Stimulated activated naive CD4-positive, alpha-beta T cell treated with Interleukin-2 at 50 U/mL for 16 hours (primary cell): ENCODE measurements at places on chromosomes 7 and 10.
A peak's percentile ranks its signal among the peaks of the same experiment; 100 is the strongest.

- no peak for DNase-seq
Observed at GRCh38 chr7:146346096-146346495, 229.5 kb downstream of the CNTNAP2 start.

DNA sequence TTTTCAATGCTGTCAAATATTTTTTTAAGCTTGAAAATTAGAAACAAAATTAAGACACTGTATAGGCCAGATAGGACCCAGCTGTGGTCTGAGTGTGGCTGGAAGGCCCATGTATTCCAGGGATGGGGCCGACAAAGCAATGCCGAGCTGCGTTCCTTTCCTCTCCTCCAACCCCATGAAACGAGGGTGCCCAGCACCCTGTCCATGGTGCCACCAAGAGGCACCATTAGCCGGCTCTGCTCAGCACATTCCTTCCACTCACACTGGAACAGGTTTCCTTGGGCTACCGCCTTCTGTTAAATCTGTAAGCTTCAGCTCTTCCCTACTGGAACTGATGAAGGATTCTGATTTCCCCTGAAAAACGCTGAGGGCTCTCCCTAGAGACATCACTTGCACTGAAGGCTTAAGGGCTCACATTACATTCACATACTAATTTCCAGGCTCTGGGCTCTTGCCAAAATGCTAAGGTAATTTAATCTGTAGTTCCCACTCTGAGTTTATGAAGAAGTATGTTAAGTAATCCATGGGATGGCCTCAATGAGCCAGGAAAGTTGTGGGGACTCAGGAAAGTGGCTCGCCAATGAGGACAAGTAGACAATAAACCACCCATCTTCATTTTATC, 73.7 kb upstream of the CAMK2B start:
- DNase-seq = no peak

- no peak for DNase-seq
Observed at GRCh38 chr10:28410420-28411135, 107.7 kb upstream of the MPP7 start.

GRCh38 chr10:75477680-75478079, 46.3 kb downstream of the LRMDA start:
- DNase-seq = no peak

DNA sequence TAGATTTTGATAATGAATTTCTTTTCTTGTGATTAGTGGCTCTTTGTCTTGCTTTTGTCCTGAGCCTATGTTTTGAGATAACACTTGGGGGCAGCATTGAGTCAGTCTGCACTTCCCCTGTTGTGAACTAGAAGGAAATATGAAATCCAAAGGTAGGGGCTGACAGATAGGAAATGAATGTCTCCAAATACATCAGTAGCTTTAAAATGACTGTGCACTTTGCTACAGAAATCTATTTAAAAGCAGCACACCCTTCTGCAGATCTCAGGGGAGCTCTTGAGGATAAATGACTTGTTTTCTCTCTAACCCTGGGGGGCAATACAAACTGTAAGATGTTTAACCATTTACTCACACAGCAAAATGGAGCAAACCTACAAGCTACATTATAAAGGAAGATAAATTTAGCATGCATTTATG, 176.0 kb upstream of the MYO3A start:
- no peak for DNase-seq

DNA sequence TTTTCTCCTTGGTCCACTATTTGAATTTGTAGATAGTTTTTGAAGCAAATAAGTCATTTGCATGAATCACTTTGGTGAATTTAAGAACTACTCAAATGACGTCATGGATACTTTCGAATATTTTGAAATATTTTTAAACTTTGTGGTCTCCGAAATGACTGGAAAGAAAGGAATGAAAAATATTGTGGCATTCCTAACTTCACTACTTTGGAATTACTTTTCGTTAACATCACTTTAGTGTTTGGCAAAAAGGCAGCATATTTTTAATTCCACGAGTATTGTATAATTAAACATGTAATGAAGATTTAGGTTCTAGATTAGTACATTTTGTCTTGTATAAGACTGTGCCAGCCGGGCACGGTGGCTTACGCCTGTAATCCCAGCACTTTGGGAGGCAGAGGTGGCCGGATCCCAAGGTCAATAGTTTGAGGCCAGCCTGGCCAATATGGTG, 35.3 kb upstream of the ZRANB1 start:
- DNase-seq = no peak

DNA sequence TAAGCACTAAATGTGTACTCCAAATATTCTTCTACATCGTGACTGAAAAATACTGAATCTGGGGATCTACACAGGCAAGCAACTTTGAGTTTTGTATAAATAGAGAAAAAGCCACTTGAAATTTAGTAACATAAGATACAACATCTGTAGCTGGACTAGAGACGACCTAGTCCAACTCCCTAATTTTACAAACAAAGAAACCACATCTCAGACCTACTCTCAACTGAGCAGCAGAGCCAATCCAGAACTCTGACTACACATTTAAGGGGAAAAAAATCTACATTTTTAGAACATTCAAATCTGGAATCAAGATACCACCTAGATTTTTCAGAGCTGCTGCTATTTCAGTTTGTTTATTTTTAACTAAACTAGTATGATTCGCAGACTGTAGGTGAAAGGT, 88.9 kb downstream of the CABCOCO1 start:
- DNase-seq = no peak

DNA sequence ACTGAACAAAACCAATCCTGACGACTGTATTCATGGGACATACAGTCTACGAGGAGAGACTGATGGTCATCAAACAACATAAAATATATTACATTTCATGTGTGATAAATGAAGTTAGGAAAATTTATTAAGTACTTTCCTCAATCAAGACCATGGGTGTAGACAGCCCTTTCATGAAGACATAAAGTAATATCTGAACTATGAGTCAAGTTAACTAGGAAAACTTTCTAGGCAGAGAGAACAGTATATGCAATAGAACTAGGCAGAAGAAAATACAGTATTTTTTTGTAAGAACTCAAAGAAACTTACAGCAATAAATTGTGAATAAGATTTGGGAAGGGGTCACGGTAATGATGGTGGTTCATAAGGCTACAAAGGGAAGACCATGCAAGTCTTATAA, 112.8 kb downstream of the JMJD1C start:
- DNase-seq = no peak

DNA sequence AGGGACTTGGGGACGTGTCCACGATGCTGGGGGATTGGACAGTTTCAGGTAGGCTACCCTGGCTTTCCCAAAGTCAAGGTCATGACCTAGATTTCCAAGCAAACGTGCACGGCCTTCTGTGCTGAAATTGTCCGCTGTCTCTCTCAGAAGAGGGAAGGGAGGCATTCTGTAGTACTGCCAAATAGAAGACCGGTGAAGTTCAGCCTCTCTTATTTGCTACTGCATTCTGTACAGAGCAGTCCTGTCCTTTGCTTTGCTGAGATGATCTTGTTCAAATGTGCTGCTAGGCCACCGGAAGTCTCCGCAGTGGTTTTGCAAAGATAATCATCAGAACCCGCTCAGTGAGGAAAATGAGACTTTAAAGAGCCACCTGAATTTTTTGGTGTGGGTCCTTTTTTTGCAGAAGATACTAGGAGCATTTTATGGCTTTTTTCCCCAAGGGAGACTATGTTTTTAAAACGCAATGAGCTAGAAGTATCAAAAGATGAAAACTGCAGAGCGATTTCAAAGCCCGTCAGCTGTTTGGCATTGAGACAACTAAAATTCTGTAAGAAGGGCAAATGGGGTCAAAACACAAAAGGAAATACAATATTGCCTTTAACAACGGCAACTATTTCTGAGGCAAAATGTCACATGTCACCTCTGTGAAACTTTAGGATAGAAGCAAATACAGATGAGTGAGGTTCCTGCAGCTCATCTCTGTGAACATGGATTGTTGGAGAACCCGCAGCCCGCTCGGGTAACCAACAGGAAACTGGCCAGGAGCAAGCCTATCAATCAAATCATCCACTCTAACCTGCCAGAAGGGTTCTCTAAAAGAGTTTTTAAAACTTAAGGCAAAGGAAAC, 1.3 kb upstream of the NMT2 start:
- peak; percentile 32 for DNase-seq

GRCh38 chr10:106182542-106182941, 982.0 kb downstream of the SORCS1 start:
- DNase-seq = no peak

DNA sequence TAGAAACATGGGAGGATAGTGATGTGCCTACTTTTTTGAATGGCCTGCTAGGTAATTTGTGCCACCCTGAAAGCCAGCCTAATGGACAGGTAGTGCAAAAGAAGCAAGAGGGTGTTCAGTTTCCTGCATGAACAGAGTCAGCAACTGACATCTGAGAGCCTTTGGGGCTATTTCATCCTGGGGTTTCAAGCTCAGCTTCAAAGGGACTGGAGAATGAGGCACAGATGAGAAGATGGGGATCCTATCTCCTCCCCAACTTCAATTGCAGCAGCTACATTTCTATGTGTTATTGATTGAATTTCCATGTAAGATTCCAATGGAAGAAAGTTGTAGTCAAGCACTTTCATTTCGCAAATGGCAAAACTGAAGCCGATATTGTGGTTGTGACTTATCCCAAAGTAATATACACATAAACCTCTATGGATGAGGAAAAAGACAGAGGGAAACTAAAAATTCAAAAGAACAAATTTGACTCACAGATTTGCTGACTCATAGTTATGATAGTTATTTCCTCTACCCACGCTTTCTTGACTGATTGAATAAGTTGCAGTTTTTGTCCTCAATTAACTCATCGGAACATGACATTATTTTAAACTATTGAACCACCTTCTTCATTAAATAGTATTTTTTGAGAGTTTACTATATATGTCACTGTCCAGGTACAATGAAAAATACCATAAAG, 42.6 kb upstream of the NRP1 start:
- no peak for DNase-seq

GRCh38 chr7:117489911-117490310, 10.1 kb downstream of the CFTR start:
- no peak for DNase-seq

- DNase-seq = peak; percentile 60
Observed at GRCh38 chr7:7944619-7945282, 23.8 kb upstream of the GLCCI1 start.

GRCh38 chr7:157675427-157675927, 338.7 kb downstream of the DNAJB6 start:
- DNase-seq = no peak

DNA sequence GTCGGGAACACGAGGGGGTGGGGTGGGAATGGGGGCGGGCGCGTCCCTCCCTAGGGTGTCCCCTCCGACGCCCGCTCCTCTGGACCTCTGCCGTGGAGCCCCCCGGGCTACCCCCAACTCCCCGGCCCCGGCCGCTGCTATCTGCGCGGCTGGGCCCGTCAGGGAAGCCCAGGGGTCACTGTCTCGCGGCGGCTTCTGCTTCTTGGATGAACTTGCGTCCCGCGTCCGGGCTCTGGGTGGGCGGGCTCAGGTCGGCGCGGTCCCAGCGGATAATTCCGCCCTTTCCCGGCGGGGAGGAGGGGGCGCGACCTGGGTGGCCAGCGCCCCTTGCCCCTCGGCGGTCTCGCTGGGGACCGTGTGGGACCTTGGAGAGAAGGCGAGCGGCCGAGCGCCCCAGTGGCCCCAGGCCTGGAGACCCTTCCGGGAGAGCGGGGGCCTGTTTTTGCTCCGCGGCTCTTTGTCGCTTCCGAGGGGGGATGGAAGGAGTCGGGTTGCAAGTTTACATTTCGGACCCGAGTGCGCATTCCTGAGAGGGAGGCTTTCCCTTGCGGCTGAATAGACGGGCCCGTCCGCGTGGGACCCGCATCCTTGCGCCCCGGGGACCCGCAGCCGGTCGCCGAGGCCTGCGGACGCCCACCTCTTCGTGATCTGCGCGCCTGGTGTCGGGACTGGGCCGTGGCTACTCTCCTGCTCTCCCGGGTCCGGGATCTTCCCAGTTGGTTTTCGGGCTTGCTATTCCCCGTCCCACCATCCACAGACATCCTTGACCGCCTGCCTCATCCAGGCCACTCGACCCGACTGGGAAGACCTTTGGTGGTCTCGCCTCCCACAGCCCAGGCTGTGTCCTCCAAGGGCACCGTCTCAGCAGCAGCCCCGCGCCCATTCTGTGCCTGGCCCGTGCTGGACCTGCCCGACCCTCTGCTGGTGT, 812 bp downstream of the DOCK1 start:
- no peak for DNase-seq

DNA sequence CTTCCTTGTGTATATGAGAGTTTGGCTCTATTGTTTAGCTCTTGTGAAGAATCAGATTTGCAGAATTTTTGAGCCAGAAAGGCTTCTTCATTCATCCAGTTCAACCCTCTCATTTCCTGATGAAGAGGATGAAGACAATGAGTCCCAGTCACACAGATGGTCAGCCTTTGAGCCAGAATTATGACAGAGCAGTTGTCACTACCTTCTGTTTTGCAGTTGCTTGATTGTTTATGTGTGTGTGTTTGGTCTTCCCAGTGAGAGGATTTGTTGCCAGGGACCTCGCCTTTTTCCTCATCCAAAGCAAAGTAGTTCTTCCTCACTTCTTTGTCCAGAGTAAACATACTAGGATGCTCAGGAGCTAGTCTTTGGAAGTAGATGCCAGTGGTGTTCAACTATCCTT, 15.6 kb downstream of the MDFIC start:
- DNase-seq = no peak

DNA sequence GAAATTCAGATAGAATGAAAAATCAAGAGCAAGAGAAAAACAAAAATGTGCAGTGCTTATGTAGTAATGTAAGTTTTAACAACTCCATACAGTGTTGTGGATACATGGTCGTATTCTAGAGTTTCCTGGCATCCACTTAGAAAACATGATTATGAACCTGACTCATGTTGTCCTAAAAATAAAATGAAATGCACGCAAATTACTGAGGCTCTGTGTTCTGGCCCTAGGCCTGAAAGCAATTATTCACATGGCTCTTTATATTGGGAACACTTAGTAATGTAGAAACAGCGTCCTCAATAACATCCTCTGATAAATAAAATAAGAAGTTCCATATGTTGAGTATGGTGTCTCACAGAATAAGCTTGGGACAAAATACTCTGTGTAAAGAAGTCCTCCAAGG, 200.2 kb upstream of the SEMA3E start:
- no peak for DNase-seq

- DNase-seq = no peak
Observed at GRCh38 chr10:90775351-90776028, 82.3 kb downstream of the HTR7 start.

DNA sequence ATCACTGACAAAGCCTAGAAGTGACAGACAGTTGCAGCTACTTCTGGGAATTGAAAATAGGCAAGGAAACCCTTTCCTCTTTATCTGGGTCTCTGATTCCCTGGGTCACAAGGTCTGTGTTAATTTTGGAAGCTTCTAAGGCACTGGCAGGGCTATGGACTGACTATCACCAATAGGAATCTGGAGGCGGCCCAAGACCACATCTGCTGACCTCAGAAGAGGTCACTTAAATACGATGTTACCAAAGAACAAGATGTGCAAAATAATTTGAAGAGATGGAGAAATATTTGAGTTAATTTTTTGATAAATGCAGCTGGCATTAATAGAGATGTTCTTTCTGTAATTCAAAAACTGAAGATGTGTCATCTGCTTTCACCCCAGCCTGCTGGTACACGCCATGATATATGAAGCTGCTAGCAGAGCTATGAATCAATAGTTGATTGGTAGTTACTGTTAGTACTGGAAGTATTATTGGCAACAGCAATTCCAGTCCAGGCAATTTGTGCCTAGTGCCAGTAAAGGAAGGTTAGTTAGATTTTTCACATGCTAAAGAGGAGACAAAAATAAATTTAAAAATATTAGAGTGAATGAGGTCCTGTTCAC, 5.5 kb upstream of the STEAP4 start:
- DNase-seq = no peak

- DNase-seq = no peak
Observed at GRCh38 chr10:59508296-59508695, 145.9 kb upstream of the FAM13C start.

- no peak for DNase-seq
Observed at GRCh38 chr7:927031-927671, 27.3 kb downstream of the ADAP1 start.

GRCh38 chr7:111104710-111105109, 13.8 kb downstream of the LRRN3 start:
- DNase-seq = no peak
